ENCODE measurements at places on chromosomes 7 and 10. TPM values are rescaled to one million over a fixed set of nuclear protein-coding genes. Genes with fewer than 3 reads are reported as not detected.

Gene AGBL3
- total RNA-seq, result 5.8 TPM

Gene ARMS2
- total RNA-seq, result not detected

Gene COL28A1
- total RNA-seq, result 5.5 TPM

Gene SPDYE2B
- not detected for total RNA-seq

Gene NUB1
- total RNA-seq, result 57.6 TPM

Gene TRIM8
- 105 TPM for total RNA-seq

Measured in camera-type eye (tissue), 1 donor.